Heart left ventricle (tissue), 16 donors: ENCODE measurements at places on chromosomes 16 and 17.

DNA sequence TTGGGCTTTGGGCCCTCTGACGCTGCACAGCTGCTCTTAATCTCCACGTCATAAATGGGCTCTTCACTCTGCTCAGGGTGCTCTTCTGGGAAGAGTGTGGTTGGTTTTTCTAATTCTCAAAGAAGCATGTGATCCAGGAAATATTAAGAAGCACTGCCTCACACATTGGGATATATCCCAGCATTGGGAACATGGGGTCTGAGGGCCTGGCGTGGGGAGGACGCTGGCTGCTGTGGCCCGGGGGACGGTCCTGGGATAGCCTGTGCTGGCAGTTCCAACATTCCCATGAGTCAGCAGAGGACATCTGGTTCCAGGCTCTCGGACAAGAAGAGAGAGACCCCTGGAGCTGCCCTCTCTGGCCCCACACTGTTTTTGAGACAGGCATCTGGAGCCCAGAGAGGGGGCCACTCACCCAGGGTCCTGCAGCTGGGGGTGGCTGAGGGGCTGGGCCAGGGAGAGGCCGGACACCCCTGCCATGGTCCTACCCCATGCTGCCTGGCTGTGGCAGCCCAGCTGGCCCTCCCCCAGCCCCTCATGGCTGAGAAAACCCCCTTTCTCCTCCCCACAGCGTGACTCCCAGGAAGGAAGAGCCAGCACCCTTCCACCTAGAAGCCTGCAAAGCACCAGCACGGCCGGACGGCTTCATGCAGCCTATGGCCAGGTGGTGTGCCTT, 58.8 kb downstream of the NT5M start:
- peak; percentile 72 for DNase-seq

DNA sequence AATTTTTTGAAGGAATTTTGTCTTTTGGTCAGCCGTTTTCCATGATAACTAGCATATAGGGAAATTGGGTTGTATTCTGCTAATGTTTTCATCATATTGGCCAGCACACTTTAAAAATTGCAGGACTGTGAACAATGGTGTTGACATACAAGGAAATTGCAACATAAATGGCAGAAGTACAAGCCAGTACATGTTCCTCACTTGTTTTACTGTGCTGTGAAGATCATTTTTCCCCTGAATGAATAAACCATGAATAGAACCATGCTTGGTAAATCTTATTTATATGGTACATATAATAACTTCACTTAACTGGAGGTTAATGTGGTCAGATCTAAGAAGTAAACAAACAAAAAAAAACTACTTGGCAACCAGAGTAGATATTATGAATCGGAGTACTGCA, 22.8 kb downstream of the OMG start:
- DNase-seq = no peak

- no peak for DNase-seq
Measured at GRCh38 chr16:79573884-79574283, 26.7 kb downstream of the MAF start.

- no peak for DNase-seq
Measured at GRCh38 chr16:50602531-50603205, 54.5 kb downstream of the NKD1 start.

GRCh38 chr17:21377705-21378396, 1.7 kb downstream of the KCNJ12 start:
- DNase-seq = no peak

GRCh38 chr17:5139458-5139732, 23.6 kb downstream of the USP6 start:
- no peak for DNase-seq

DNA sequence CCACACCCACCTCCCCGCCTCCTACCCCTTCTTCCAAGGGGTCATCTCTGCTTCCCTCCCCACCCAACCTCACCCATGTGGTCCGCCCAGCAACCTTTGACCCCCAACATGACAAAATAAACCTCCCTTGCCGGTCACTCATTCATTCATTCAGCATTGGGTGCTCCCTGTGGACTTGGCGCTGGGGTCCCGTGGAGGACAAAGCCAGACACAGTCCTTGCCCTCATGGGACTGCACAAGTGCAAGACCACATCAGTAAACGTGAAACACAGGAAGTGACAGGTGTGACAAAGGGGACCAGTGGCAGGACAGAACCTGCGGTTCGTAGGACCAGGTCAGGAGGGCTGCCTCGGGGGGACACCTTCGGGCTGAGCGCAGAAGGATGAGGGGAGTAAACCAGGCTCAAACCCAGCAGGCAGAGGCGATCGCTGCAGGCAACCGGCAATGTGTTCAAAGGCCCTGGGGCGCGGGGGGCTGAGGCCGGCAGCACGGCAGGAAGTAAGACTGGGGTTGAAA, 185.4 kb downstream of the SEC14L1 start:
- no peak for DNase-seq

- no peak for DNase-seq
Measured at GRCh38 chr17:63171428-63172393, 205.7 kb downstream of the TANC2 start.
